ENCODE measurements at places on chromosomes 7 and 10.

- no peak for DNase-seq
Observed at GRCh38 chr7:80216996-80217842, 82.6 kb downstream of the GNAI1 start.

DNA sequence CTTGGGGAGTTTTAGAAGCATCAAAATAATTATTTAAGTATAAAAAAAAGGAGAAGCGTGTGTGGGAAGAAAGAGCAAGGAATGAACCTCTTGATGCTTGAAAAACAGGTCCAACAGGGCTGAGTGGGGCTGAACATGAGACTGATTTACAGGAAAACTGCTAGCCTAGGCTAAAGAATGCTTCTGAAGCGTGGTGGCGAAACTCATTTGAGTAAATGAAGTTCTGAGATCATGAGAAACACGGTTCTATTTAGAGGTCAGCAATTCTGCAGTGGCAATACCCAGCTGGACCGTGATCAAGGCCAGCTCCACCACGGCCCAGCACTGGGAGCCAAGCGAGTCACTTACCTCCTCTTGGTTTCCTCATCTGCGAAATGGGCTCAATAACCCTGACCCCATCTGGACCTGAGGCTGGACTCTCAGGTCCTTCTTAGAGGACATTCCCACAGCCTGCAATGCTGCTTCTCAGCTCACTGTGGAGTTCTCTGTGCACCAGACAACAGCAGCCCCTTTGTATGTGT lies 140.1 kb upstream of the ADAM12 start:
- no peak for DNase-seq

DNA sequence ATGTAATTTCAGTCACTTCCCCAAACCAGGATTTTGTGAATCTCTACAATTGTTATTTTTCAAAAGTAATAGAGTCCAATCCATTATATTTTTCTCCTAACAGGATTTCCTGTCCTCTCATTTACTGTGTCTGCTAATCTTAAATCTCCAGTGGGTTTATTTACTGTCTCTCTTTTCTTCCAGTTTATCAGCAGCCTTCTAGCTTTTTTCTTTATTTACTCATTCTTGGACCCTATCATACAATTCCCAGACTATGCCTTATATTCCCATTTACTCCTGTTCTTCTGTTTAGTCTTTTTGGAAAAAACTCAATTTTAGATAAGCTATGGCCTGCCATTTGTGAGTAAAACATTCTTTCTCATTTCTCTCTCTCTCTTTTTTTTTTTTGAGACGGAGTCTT lies 94.7 kb downstream of the STK31 start:
- DNase-seq, result no peak

DNA sequence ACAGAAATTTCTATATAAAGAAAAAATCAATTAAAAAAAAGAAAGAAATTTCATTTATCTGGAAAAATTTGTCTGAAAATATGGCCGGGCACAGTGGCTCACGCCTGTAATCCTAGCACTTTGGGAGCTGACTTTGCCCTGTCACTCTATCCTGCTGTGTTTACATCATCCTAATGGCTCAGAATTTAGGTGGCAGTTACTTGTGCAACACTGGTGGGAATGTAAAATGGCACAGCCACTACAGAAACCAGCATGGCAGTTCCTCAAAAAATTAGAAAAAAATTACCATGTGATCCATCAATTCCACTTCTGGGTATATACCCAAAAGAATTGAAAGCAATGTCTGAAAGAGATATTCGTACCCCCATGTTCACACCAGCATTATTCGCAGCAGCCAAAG lies 405.2 kb upstream of the AUTS2 start:
- DNase-seq, result no peak

- DNase-seq, result no peak
Observed at GRCh38 chr7:34371922-34372321, 286.1 kb upstream of the NPSR1 start.

DNA sequence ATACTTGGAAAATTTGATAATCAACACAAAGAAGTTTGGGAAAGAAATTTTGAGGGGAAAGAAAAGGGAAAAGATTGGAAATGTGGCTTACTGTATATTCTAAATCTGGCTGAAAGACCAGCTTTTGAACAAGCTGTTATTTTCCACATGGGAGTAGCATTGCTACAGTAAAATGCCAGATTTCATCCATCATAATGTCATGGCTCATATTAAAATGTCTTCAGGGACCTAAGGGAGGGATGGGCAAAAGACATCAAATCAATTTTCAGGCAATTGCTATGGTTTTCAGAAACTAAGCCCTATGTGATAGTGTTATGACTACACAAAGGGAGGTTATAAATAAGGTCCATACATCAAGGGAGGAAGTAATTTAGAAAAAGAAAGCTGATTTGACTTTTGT lies 1116.9 kb upstream of the CELF2 start:
- DNase-seq, result no peak

GRCh38 chr7:129279757-129280156 lies 54.9 kb downstream of the AHCYL2 start:
- no peak for DNase-seq

- no peak for DNase-seq
Observed at GRCh38 chr7:121266307-121266894, 62.4 kb upstream of the WNT16 start.

DNA sequence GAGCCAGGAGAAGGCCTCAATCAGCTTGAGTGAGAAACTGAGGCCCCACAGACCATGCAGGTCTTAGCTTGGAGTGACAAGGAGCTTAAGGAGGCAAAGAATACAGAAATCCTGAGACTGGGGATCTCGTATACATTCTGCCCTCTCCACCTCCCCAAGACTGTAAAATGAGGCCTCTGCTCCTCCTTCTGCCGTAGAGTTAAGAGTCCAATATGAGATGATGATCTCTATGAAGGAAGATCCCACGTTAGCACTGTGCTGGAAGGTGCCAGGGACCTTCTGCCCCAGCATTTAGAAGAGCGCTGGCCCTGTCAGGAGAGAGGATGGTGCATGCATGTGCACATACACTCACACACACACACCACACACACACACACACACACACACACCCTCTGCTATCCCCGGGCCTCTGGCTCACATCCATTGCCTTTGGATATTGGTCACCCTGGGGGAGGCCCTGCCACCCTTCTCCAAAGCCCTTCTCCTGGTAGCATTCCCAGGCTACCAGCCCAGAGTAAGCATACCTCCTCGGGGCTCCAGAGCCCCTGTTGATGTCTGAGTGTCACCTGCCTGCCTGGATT lies 15.0 kb downstream of the ZCCHC24 start:
- DNase-seq, result no peak

- DNase-seq, result no peak
Observed at GRCh38 chr7:14836571-14837189, 65.9 kb downstream of the DGKB start.

DNA sequence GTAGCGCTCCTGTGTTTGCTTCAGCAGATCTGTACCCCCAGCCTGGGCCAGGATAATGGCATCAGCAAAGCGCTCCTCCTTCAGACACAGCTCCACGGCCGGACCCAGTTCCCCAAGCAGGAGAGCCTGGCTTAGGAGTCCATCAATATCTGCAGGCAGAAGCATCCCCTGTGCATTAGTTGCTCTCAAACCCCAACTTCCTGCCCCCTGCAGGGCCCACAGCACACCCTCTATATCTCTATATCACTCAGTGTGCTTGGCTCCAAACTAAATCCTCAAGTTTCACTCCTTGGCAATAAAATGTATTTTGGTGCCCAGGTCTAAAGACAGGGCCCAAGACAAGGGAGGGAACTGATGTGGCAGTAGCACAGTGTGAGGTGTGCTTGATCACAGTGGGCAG lies 21.6 kb downstream of the SEC31B start:
- DNase-seq, result no peak

GRCh38 chr7:1054861-1055450 lies 10.6 kb downstream of the GPR146 start:
- no peak for DNase-seq

DNA sequence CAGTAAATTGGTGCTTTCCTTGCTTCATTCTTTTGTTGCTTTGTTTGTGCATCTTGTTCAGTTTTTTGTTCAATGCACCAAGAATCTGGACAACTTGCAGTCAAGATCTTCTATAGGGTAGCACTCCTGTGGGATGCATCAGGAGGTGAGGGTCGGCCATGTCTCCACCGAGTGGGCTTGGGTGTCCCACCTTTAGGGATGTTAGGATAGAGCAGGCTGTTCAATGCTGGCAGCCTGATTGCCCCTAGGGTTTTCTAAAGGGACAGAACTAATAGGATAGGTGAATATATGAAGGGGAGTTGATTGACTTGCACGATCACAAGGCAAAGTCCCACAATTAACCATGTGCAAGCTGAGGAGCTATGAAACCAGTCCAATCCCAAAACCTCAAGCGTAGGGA lies 109.9 kb downstream of the GLRX3 start:
- DNase-seq, result no peak

DNA sequence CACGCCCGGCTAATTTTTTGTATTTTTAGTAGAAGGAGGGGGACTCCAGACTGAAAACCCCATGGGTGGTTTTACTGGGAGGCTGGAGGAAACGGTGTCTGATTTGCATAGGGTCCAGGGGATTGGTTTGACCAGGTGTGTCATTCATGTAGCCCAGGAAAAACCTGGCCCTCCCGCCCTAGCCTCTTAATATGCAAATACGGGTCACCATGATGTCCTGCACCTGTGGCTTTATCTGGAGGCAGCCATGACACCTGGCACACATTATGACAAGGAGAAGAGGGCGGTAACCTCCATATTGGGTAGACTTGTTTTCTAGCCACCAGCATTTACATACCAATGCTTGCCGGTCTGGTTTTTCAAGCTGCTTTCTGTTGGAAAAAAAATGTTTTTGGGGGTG lies 68.0 kb downstream of the TRIL start:
- no peak for DNase-seq

DNA sequence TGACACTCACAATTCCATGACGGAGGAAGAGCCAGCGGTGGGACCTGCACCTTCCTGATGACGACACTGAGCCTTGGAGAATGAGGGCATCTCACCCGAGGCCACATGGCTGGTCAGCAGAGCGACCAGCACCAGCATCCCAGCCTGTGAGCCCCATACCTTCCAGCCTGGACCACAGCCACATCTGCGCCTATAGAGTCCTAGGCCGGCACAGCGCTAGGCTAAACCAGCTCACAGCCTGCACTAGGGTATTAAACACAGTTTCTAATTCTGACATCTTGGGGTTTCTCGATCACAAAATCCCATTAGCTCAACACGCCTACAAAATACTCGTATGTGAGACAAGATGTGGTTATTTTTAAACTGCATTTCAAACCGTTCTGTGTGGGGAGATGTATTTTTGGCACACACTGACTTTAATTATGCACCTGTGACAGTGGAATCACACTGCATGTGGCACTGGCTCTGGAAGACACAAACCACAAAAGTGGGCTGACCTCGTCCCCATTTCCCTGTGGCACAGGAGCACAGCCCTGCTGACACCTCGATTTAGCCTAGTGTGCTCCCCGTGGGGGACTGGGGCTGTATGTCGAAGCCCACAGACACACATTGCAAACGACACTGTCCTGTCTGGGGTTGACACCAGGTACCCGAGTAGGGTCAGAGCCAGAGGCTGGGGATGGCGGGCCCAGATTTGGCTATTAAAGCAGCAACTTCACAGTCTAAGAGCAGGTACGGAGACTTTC lies 32.5 kb downstream of the CPXM2 start:
- DNase-seq, result no peak

DNA sequence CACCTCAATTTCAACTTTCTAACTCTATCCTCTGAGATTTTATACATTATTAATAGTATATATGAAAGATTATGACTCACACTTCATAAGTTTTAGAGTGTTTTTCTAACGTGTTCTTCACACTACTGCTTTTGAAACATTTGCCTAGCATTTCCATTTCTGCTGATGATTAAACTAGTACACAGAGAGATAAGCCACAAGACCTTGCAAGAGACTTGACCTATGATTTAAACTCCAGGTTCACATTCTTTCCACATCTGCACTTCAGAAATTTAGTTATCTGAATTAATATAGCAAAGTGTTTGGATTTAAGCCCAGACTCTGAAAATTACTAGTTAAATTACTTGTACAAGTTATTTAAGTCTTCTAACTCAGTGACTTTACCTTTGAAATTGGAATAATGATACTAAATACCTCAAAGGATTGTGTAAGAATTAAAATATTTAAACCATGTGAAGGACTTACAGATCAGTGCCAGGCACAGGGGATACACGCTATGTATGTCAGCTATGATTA lies 66.6 kb downstream of the PCLO start:
- no peak for DNase-seq

- DNase-seq, result no peak
Observed at GRCh38 chr10:71964743-71965515, 734 bp downstream of the CHST3 start.

GRCh38 chr7:84247591-84247990 lies 53.0 kb upstream of the SEMA3A start:
- no peak for DNase-seq

DNA sequence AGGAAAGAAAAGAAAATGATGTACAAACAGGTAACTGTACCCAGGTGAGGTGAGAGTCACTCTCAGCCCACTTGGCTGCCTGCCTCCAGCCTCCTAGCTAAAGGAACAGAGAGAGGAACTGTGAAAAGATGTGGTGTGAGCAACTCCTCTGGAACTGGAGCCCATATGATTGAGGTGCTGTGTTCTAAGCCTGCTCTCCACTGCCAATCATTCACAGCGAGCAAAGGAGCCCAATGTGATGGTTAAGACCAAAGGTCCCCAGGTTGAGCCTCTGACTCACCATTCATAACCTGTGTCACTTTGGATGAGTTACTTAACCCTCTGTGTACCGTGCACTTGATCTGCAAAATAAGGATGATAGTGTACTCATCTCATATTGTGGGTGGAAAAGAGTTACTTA lies 868.1 kb upstream of the AUTS2 start:
- no peak for DNase-seq

GRCh38 chr7:88480896-88481295 lies 174.2 kb upstream of the STEAP4 start:
- DNase-seq, result no peak

DNA sequence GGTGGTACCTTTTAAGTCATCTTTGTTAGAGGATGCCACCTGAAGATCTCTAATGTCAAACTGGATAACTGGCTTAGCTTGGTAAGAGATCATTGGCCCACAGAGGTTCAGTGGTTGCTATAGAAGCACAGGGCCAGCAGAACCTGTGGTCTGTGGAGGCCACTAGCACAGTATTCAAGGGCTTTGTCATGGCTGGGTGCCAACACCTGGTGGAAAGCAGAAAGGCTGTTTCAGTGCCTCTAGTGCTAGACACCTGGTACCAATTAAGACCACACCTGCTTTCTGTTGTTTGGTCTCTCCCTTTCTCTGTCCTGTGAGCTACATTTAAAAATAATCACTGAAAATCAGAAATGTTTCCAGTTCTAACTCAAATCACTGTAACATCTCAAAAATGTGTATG lies 10.0 kb upstream of the PCGF5 start:
- no peak for DNase-seq

GRCh38 chr10:95406651-95407280 lies 116.0 kb upstream of the PDLIM1 start:
- DNase-seq, result no peak

GRCh38 chr10:17817316-17817715 lies 8.2 kb downstream of the MRC1 start:
- no peak for DNase-seq

GRCh38 chr7:155860840-155861479 lies 48.7 kb upstream of the SHH start:
- no peak for DNase-seq

- DNase-seq, result no peak
Observed at GRCh38 chr7:135355377-135356048, 121.9 kb downstream of the STRA8 start.

- DNase-seq, result no peak
Observed at GRCh38 chr7:128030654-128031611, at the start of gene LRRC4. TSS of gene LRRC4 (minus strand) at chr7:128031437. CDS start at chr7:128030640, 797 bp downstream.

- DNase-seq, result no peak
Observed at GRCh38 chr7:28433699-28434219, 21.4 kb downstream of the CREB5 start.

GRCh38 chr10:33113466-33113865 lies 155.4 kb upstream of the ITGB1 start:
- DNase-seq, result no peak

GRCh38 chr7:23106057-23106822 lies 655 bp downstream of the KLHL7 start:
- no peak for DNase-seq

Measured in glomerular endothelial cell (primary cell).